Hematopoietic multipotent progenitor cell (in vitro differentiated cells): ENCODE measurements at places on chromosomes 7 and 10.

DNA sequence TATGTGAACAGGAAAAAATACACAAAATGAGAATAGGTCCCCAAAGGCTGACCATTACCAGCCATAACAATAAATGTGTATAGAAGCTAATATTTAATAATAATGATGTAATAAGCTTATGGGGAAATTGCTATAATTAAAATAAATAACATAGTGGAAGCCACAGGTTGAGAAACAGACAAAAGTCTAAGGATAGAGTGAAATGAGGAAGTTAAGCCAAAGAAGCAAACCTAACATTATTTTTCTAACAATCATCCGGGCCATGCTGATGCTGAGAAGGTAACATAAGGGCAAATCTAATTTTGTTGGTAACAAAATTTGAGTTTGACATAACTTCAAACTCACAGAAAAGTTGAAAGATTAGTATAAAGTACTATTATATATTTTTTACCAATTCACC, 115.9 kb downstream of the MICU1 start:
- DNase-seq, result peak; percentile 28

GRCh38 chr7:4861227-4861626, 603 bp downstream of the PAPOLB start:
- no peak for DNase-seq

DNA sequence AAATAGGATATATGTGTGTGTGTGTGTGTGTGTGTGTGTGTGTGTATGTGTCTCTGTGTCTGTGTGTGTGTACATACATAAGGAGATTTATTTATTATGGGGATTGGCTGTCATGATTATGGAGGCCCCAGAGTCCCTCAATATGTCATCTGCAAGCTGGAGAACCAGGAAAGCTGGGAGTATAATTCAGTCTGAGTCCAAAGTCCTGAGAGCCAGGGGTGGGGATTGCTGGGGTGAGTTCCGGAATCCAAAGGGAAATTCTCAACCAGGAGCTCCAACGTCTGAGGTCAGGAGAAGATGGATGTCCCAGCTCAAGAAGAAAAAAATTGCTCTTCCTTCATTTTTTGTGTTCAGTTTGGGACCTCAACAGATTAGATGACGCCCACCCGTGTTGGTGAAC, 50.7 kb upstream of the PLPP4 start:
- DNase-seq, result no peak

DNA sequence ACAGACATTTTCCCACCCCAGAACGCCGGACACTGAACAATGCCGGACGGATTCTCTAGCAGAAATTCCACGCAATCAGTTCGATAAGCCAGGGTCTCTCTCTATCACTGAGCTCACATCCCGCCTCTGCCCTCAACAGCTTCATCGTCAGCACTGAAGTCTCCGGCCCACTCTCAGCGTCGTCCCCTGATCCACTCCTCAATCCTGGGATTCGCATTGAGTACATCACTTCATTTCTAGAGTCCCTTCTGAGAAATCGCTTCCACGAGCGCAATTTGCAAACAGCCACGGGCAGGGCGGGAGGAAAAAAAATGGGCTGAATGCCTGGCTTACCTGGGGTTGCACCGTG, 365 bp downstream of the YME1L1 start:
- DNase-seq, result no peak

DNA sequence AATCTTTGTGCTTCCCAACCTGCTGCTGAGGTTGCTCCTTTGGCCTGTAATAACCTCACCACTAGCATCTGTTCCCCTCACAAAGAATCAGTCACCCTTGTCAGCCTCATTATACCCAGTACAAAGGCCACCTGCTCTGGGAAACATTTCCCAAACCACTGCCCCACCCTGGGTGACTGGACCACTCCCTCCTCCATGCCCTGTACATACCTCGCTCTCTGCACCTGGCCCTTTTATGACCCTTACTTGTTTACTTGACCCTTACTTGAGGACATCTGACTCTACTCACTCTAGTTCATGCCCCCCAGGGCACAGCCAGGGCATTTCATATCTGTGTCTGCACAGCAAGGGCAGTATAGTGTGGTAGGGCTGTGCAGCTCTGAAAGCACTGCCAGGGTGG, 21.4 kb upstream of the AOC1 start:
- no peak for DNase-seq

DNA sequence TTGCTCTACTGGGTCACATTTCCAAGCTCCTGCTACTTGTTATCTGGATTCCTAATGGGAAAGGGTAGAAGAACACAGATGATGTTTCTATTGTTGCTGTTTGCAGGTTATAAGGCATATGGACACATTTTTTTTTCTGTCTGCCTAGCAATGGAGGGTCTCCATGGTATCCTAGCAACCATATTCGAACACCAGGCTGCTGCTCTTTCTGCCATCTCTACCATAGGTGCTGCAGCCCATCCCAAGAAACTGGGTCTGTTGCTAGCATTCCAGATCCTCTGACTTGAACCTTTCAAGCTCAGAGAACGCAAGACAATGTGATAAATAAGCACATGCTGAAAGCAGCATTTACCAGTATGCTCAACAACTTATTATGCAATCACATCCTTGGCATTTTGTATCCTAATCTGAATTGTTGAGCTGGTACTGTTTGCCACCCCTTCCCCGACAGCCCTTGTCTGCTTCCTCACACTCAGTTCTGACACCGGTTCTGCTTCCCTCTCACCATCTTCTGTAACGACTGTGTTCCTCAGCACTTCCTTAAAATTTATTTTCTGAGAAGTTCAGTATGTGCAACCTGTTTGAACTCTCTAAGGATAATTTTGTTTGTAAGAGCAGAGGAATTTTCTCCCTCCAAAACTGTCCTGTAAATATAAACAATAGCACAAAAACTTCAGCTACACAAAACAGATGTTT, 6.2 kb downstream of the PRKG1 start:
- DNase-seq, result peak; percentile 8

GRCh38 chr10:70974351-70974901, 86.1 kb upstream of the PCBD1 start:
- DNase-seq, result no peak

DNA sequence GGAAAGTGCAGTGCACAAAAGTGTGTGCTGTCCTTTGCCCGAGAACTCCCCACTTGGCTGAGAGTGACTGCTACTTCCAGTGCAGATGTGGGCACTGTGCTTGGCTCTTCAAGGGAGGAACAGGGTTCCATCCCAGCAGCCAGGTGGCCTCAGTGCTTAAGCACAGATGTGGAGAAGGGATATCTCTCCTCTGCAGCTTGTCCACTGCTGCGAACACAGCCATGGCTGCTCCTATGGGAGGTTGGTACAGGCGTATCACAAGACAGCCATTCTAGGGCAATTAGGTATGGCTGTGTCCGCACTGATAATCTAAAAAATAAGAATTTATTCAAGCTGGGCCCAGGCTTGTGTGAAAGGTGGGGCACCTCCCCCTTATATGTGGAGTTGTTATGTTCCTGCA, 66.6 kb downstream of the GLCCI1 start:
- DNase-seq, result no peak

DNA sequence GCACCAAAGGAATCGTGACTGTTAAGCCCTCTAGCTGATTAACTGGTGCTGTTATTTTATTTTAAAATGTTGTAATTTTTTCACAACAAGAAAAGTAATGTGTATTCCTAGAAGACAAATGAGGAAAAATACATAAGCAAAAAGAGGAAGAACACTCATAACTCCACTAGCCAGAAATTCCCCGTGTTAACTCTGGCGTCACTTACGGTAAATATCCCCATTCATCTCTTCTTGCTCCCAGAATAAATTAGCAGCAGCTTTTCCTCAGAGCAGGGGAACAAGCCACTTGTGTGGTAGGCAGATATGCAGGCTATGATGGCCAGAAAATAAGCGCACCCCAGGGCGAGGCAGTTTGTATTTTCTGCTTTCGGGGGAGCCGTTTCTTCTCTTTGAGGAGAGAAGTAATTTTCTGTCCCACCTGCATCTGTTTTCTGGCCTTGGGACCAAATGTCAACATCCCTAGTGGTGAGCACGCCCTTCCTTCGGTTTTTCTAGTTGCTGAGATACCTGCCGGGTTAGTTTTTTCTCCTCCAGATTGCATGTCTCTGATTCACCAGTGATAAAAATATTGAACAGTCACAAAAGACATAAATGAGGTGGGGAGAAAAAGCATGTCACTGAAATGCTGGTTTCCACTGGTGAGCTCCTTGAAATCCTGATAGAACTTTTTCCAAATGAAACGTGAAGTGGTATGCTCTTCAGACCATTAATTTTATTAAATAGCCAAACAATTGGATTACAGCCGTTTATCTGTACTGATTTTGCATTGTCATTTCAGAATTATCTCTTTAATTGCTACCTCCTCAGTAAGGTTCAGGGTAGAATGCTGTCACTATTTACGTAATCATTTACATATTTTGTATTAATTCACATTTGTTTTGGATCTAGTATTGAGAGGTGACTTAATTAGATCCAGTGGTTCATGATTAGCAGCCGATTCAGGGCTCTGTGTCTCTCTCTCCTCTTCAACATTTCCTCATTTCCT, 268.1 kb downstream of the CAMK1D start:
- no peak for DNase-seq

DNA sequence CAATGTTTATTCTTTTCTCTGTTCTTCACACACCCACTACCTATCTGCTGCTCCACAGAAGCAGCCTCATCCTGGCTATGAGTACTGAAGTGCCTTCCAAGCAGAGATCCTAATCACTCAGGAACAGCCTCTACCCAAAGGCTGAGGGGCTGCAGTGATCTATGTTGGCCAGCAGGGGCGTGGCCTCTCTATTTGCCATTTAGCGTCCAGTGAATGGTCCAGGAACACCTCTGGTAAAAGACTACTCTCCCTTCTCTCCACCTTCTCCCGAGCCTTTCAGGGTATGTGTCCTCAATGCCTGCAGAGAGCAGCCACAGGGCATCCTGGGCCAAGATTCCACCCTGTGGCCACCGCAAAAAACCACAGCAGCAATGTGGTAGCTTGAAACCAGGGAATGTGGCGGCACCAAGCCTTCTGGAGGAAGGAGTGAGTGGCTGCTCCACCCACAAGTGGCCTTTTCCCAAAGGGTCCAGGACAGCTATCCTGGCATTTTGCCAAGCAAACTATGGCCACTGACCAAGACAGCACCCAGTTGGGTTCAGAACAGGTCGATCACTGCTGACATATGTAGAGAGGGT, 70.9 kb downstream of the SYPL1 start:
- DNase-seq, result peak; percentile 66

GRCh38 chr10:125094806-125095205, 65.6 kb downstream of the CTBP2 start:
- DNase-seq, result no peak

- no peak for DNase-seq
Measured at GRCh38 chr10:123922126-123922525, 30.5 kb upstream of the CPXM2 start.

DNA sequence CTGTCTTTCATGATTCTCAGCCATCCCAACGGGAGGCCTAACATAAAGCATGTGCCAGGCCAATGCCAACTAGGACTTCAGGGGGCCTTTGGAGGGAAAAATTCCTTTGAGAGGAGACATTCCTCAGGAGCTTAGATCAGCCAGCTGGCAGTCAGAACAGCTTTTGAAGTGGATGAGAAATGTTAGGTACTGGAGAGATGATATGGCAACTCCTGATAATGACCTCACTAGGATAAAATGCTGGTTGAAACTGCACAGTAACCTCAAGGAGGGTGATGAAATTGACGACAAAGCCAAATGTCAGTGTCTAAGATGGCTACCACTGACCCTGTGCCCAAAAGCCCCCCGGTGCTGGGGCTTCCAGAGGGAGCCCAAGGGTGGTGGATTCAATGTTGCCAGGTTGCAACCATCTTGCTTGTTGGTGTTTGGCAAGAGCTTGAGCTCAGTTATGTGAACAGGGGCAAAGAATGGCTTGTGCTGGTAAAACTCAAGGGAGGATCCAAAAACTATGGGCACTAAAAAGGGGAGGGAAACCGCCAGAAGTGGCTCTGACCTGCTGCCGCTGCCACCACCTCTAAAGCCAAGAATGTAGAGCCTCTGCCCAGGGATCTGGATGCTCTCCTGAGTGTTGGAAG, 121.2 kb downstream of the UBE2H start:
- DNase-seq, result no peak

DNA sequence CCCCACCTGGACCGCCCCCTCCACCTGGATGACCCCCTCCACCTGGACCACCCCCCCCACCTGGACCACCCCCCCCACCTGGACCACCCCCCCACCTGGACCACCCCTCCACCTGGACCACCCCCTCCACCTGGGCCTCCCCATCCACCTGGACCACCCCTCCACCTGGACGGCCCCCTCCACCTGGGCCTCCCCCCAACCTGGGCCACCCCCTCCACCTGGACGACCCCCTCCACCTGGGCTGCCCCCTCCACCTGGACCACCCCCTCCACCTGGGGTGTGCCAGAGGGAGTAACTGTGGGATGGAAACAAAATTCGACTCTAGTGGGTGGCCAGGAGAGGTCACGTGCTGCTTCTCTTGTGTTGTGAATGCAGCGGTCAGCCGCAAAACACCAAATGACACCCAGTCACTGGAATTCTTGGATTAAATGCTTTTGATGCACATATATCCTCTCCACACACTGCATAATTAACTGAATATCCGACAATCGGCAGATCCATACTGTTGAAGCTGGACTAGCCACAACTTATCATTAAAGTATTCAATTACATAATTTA, 316.7 kb downstream of the PTPRN2 start:
- DNase-seq, result no peak

DNA sequence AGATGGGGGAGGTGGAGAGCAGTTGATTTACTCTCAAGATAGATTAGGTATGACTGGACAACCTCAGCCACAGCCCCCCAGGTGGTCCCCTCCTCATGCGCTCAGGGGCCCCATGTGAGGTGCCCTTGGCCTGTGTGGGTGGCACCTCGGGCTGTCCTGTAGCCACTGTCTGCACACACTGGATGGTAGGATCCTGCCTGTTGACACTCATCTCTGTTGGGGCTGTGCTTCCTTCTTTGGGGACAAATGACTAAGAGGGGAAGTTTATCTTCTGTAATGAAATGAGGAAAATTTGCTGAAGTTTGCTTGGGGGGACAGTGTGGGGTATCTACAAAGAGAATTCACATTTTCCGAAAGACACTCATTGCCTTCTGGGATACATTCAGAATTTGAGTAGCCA, 53.6 kb upstream of the ANTXRL start:
- no peak for DNase-seq

GRCh38 chr7:100888291-100888987, 1.1 kb downstream of the UFSP1 start:
- DNase-seq, result no peak

GRCh38 chr10:45034301-45034700, 33.6 kb downstream of the ZNF22 start:
- no peak for DNase-seq

DNA sequence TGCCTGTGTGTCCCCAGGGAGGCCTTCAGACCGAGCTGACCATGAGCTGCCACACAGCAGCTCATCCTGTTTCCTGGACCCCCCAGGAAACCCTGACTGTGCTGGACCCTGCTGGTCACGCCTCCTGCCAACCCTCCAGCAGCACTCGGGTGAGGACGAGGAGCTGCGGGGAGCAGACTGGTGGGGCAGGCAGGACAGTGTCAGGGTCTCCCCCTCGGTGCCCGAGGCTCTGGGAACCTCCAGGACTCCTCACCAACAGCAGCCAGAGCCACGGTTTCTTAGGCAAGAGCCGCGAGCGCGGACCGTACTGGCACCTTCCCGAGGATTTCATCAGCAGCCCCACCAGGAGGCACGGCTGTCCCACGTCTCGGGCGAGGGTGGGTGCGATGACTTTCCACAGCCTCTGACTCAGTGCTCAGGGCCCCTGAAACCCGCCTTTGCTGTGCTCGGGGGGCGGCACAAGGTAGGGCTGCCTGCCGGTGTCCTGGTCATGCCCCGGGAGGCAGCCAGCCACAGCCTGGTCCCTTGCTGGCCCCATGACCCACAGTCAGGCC, 186.9 kb downstream of the ELFN1 start:
- no peak for DNase-seq

GRCh38 chr7:33886149-33886623, 19.2 kb upstream of the BMPER start:
- DNase-seq, result no peak

GRCh38 chr10:126549344-126549743, 121.1 kb downstream of the C10orf90 start:
- no peak for DNase-seq
